Mammary epithelial cell (primary cell): ENCODE measurements at places on chromosomes 12 and 14. TPM values are rescaled to one million over a fixed set of nuclear protein-coding genes. Genes with fewer than 3 reads are reported as not detected.

Gene PLA2G1B
- total RNA-seq = not detected in 2 replicates

Gene LRRC9
- not detected in 2 replicates for total RNA-seq

Gene KLHL28
- total RNA-seq = 20.3 TPM

Gene RAPGEF3
- total RNA-seq = 41.0 and 67.1 TPM in 2 replicates

Gene ASCL1
- total RNA-seq = not detected in 2 replicates

Gene SLC4A8
- total RNA-seq = 0.50 TPM

Gene DGLUCY
- total RNA-seq = 38.0 TPM

Gene SOAT2
- total RNA-seq = not detected

Gene ZNF891
- total RNA-seq = 1.0 and 1.1 TPM in 2 replicates

Gene EIF2S3B
- 2.5 TPM for total RNA-seq

Gene ISM2
- total RNA-seq = 0.17 TPM

Gene RCOR1
- total RNA-seq = 45.6 and 48.2 TPM in 2 replicates

Gene TBC1D30
- total RNA-seq = 0.17 TPM

Gene GLI1
- 1.4 and 2.5 TPM in 2 replicates for total RNA-seq

Gene PRICKLE1
- 43.2 TPM for total RNA-seq

Gene TAS2R50
- total RNA-seq = 6.2 TPM

Gene RASSF8
- total RNA-seq = 31.3 TPM

Gene FIGNL2
- not detected in 2 replicates for total RNA-seq

Gene TMCC3
- 1.3 TPM for total RNA-seq

Gene IL31
- not detected for total RNA-seq

Gene TAS2R13
- 0.27 and 0.42 TPM in 2 replicates for total RNA-seq

Gene SERPINA9
- total RNA-seq = not detected

Gene SIX4
- 13.2 and 14.2 TPM in 2 replicates for total RNA-seq

Gene TAMALIN
- total RNA-seq = not detected in 2 replicates

Gene SLC11A2
- 56.3 TPM for total RNA-seq

Gene PPP4R4
- total RNA-seq = 6.3 TPM

Gene RFLNA
- total RNA-seq = not detected

Gene SLC7A7
- total RNA-seq = 1.0 TPM

Gene PLD4
- 0.09 and 0.13 TPM in 2 replicates for total RNA-seq

Gene SIRT4
- total RNA-seq = 0.83 TPM

Gene AQP6
- 0.14 and 0.19 TPM in 2 replicates for total RNA-seq

Gene CLEC9A
- total RNA-seq = not detected in 2 replicates

Gene GALNT8
- not detected in 2 replicates for total RNA-seq

Gene SLC39A5
- total RNA-seq = not detected

Gene LAG3
- total RNA-seq = 0.67 TPM

Gene ANKRD33
- not detected in 2 replicates for total RNA-seq

Gene TTC9
- 1.8 and 2.5 TPM in 2 replicates for total RNA-seq

Gene RGS6
- not detected for total RNA-seq

Gene SLC6A12
- total RNA-seq = 0.17 TPM

Gene POTEG
- not detected for total RNA-seq

Gene ENDOU
- not detected in 2 replicates for total RNA-seq

Gene LUM
- not detected in 2 replicates for total RNA-seq

Gene MLEC
- 96.5 and 114 TPM in 2 replicates for total RNA-seq

Gene TEX52
- not detected in 2 replicates for total RNA-seq

Gene CCDC88C
- 2.0 and 2.2 TPM in 2 replicates for total RNA-seq

Gene EXOC5
- total RNA-seq = 78.8 and 85.7 TPM in 2 replicates

Gene PSMB11
- total RNA-seq = not detected in 2 replicates

Gene TNFAIP2
- 3.3 TPM for total RNA-seq

Gene ARF3
- 87.9 TPM for total RNA-seq
